ENCODE measurements at places on chromosomes 11 and 22.

- no peak for DNase-seq
Observed at GRCh38 chr11:15965562-15966250, 390.6 kb downstream of the SOX6 start.

DNA sequence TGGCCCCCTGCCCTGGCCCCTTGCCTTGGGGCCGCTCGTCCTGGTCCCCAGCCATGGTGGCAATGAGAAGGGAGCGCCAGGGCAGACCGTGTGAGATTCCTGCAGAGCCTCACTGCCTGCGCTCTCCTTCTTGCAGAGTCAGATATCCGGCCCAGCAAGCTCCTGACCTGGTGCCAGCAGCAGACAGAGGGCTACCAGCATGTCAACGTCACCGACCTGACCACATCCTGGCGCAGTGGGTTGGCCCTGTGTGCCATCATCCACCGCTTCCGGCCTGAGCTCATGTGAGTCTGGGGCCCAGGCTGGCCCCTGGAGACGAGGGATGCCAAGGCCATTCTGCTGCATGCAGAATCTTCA lies 114.1 kb downstream of the MICAL2 start:
- DNase-seq = no peak

- peak; percentile 38 for DNase-seq
Observed at GRCh38 chr11:118071416-118072030, 5.4 kb upstream of the TMPRSS4 start.

DNA sequence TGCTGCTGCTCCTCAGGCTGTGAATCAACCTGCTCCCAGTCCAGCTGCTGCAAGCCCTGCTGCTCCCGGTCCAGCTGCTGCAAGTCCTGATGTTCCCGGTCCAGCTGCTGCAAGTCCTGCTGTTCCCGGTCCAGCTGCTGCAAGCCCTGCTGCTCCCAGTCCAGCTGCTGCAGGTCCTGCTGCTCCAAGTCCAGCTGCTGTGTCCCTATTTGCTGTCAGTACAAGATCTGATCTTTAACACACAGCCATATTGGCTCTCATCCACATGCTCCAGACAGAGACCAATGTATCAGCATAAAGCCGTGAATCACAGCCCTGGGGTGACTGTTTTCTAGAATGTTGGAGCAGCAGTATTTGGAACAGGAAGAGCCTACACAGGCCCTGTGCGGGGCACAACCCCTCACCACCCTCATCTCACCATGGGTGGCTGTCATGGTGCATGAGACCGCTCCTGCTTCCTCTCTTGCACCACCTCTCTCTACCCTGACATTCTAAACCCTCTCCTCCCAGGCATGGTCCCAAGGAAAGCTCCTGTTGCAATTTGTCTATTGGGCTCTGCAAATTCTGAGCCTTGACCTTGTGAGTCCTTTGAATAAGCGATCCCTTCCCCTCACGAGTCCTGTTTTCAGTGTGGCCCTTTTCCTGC lies 3.5 kb downstream of the KRTAP5-10 start:
- DNase-seq = no peak

- DNase-seq = no peak
Observed at GRCh38 chr11:18253233-18253632, 4.8 kb upstream of the SAA2 start.

DNA sequence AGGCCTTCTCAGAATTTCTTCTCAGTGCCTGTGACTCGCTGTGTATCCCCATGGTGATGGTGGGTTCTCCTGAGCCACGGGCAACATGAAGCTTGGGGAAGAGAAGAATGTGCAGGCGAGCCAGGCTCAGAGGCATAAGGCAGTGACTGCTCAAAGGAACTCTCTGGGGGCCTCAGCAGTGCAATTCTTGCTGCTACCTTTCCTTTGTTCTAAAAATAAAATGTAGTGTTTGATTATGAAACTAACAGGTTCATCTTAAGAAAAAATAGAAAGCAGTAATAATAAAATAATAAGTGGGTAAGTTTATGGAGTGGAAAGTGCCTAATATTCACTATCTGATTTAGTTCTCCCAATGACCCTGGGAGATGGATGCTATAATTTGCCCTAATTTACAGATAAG lies 46.7 kb downstream of the MEI1 start:
- no peak for DNase-seq

DNA sequence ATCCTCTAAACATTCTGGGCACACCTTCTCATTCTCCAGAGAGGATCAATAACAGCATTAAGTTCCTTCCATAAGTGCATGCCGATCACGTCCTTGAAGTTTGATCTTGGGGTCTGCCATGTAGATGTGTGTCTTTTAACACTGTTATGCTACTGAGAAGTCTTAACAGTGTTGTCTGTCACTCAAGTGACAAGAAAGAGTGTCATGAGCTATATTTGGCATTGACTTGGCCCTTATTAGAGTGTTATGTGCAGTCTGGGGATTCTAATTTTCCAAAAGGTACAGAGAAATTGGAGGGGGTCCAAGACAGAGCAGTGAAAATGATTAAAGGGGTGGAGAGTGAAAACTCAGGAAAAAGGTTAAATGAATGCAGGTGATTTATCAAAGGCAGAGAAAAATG lies 107.1 kb upstream of the OPCML start:
- DNase-seq = no peak

DNA sequence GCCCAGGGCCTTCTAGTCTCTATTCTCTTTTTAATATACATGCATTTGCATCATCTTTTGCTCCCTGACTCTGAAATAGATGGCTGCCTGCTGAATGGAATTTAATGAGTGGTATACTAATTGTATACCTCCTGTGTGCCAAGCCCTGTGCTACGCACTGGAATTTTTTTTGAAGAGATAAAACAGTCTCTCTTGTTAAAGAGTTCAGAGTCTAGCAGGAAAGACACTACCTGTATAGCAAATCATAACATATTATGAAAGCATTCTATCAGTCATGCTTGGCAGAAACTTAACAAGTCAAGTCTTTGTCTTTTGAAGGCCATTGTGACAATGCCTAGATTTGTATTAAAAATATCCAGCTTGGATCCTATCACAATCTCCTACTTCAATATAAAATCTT lies 63.7 kb upstream of the SESN3 start:
- no peak for DNase-seq

DNA sequence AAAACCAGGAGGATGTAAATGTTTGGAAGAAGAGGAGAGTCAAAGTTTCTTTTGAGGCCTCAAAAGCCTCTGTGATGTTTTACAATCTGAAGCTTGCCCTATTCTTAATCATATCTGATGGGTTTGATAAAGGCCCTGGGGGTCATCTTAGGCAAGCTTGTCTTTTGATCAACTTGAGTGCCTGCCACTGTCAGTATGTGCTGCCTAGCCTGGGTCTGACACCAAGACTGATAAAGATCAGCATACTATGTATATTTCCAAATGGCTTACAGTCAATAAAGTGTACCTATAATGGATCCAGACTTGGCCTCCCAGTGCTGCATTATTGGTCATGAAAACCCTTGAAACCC lies 12.7 kb downstream of the EHF start:
- no peak for DNase-seq

DNA sequence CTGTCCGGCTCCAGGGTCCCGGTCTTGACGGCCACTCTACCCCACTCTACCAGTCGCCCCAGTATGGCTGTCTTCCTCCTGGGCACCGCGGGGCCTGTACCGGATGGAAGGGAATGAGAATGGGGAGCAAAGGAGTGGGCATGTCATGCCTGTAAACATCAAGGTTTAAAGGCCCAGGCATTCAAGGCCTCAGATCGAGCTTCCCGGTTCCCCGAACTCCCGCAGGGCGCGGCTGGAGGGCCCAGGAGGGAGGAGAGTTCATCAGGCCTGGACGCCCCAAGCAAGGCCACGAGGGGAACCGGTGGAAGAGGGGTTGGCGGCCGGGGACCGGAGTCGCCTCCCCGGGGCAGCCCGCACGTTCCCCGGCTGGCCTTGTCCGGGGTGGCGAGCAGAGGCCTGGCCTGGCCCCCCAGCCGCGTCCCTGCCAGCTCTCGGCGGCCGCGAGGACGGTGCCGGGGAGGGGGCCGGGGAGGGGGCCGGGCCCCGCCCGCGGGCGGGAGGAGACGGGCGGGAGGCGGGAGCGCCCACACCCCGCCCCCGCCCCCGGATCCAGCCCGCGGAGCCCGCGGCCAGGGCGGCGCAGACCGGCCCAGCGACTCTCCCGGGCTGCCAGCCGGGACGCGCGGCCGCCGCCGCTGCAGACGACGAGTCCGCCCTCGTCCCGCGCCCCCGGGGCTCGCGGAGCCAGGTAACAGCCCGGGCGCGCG lies at the start of gene CDC42EP1:
Gene CDC42EP1 (plus strand): TSS at position 580 of the 707 bp plus-strand sequence. CDS start 5,870 bp downstream, outside the sequence.
- DNase-seq = peak; percentile 76

- no peak for DNase-seq
Observed at GRCh38 chr11:12051287-12051662, 42.8 kb upstream of the DKK3 start.

DNA sequence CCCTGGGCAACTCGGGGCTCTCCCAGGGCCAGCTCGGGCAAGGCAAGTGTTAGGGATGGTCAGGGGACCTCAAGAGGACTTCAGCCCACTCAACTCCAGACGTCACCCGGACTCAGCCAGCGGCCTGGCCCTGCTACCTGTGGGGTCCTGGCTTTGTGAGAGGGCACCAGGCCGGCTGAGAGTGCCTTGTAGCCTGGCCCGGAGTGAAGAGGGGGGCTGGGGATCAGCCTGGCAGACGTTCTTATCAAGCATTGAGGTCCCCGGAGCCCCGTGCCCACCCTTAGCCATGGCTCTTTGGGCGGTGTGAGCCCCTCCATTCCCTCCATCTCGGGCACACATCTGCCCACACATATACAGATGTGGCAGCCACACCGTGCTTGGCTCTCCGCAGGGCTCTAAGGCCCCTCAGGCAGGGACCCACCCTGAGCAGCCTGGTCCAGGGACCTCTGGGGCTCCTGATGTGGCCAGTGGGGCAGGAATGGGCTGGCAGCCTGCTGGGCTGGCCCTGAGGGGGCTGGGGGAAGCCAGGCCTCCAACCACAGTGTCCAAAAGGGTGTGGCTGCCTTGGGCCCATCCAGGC lies 15.3 kb downstream of the LSP1 start:
- DNase-seq = no peak
